ELF-1 (cell line): ENCODE measurements at places on chromosomes 4 and X.
A peak's percentile ranks its signal among the peaks of the same experiment; 100 is the strongest.

DNA sequence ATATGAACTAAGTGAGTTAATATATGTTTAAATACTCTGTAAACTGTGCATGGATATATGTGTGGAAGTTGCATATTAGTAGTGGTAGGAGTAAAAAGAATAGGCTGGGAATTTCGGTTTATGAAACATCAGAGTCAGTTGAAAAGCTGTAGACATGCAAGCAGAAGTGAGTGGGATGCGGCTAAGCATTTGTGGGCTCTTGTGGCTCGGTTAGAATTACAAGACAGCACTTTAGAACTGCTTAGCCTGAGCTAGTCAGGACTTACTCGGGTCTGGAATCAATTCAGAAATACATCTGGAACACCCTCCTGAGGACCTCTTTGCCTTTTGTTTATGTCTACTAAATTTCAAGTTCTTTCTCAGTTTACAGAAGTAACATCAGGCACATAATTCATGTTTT is 93.6 kb downstream of the AFF2 start:
- DNase-seq = no peak

DNA sequence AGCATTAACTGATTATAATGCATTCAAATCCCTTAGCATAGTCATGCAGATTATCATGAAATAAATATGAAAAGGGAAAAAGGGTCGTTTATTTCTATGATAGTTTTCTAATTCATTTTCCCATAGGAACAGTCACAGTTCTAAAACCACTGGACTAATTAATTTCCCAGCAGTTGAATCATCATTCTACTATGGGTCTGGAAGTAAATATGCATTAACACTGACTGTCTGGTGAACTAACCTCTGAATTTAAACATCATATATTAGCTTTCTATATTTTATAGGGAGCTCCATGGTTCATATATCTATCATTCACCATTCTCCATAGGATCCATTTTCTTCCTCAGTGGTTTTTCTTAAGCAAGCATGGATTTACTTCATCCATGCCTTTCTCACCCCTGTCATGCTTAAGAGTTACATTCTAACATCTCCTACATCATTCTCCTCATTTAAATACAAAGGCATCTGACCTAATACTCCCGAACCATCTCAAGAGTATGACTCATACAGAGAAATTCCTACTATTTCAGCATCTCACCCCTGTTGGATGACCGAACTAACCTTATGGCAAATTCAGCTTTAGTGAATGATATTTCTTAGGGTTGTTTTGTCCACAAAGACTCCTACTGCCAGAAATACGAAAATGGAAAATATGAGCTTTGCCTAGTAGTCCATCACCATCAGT is 198.7 kb upstream of the ADAMTS3 start:
- DNase-seq = no peak

GRCh38 chrX:97267396-97268181 is 383.9 kb downstream of the RPA4 start:
- no peak for DNase-seq

DNA sequence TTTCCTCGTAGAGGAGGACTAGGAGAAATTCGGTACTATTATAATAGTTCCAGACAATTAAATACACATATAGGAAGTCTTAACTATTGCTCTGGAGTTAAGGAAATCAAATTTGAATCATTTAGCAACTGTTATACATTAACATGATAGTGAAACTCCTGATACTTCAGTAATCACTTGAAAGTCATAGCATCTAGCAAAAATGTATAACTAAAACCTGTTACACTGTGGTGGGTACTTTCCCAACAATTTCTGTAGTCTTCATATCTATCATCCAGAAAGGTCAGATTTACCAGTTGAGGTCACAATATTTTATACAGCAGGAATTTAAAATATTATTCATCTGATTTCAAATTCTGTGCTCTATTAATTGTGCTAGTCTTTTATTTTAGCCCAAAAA is 669.6 kb upstream of the PCDH10 start:
- no peak for DNase-seq

GRCh38 chr4:112853662-112854256 is 195.7 kb upstream of the ANK2 start:
- no peak for DNase-seq

- DNase-seq = no peak
Measured at GRCh38 chr4:48194971-48195370, 60.9 kb upstream of the TXK start.

- DNase-seq = no peak
Measured at GRCh38 chr4:87088186-87088585, 132.2 kb downstream of the KLHL8 start.

DNA sequence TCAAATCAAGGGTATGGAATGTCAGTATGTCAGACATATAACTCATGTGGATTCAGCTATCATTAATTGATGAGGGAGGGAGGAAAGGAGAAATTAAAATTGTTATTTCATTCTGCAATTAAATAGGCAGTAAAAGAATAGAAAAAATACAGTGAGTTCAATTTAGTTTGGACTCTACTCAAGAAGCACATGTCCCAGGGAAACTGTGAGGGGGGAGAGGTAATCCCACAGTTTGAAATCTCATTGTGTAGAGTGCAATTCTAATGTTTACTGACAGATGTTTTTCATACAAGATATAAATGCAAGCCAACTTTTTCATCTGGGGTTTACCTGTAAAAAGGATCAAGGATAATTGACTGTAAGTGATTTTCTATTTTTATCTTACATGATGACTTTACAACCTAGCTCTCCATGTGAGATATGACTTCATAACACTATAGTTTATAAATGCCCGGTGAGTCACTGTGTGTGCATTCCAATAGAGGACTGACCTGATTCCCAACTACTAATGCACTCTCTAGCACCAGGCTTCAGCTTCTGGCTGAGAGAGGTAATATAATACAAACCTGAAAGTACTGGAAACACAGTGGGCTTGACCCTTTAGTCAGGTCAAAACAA is 35.2 kb upstream of the SCD5 start:
- DNase-seq = no peak

DNA sequence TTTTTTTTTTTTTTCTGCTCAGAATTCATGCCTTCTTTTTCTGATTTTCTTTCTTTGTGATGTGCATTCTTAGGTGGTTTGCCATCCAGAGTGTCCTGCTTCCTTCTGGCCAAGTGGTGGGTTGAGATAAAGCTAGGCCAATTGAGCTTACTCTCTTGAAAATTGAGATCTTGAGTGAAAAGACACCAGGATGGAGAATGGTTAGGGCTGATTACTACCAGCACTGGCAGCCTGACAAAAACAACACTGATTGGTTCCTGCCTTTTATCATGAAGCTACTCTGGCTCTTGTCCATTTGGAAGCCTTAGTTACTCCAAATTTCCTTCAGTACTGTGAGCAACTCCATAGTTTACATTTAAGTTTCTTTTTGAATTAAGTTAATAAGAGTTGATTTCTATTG is 404.0 kb downstream of the PPARGC1A start:
- no peak for DNase-seq

DNA sequence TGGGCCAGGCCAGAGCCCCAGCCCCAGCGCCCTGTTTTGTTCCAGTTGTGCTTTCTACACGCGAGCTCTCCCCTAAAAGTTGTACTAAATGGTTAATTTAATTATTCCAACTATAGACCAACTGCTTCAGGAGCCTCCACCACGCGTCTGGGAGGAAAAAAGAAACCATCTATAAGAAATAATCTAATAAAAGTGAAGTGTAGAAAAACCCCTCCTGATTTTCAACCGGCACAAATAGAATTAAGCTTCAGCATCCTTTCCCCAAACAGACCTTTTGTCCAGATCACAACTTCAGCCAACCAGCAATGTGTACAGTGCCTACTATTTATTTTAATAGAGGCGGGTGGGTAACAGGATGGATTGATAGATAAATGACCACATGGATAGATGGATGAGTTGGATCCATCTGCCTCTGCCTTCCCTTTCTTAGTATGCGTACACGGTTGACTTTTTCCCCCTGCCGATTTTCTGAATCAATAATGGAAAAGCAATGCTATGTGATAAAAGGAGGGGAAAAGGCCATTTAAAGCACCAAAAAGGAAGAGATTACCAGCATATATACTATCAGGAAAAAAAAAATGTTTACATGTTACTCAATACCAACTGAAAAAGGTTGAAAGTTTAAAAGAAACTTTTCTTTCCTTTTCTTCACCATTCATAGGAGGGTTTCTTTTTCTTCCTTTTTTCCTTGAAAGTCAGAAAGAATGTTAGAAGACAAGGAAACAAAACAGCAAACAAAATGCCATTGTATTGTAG is 3.7 kb upstream of the PHOX2B start:
- no peak for DNase-seq

DNA sequence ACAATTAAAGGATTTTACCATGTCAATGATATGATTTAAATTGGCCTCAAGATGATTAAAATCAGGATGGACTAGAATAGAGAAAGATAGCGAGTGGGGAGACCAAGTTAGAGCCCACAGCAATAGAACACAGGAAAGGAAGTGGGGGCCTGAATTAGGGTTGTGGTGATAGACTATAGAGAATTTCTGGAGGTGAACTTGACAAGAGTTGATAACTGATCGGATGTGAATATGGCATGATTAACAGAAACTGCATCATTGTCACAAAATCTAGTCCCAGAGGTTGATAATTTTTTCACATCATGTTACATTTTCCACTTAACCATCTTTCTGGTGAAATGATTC is 26.3 kb upstream of the TRPC3 start:
- no peak for DNase-seq

DNA sequence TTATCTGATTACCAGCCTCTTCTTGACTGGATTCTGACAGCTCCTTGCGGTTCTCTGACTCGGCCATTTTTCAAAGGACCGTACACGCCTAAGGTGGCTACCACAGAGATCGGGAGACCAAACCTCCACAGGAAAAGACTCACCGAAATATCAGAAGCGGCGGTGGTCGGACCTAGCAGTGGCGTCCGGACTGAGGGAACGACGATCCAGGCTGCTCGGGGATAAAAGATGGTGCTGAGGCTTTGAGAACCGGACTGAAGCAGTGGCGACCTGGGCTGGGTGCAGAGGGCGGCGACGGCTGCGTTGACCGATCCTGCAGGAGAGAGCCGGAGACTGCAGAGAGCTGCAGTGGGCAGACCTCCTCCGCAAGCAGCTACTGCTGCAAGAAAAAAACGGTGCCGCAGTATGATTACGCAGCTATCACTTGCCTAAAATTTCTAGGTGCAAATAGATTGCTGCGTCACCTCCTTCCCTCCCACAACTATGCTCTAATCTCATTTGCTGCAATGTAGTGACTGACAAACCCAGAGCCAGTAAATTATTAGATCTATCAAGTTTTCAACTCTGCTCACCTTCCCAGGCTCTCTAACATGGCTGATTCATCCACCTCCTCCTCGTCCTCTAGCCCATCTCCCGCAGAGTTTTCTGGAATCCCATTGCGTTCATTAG is at the start of gene NAP1L2:
NAP1L2 (minus strand) TSS at position 426 of the 669 bp plus-strand sequence; CDS start at position 67, 359 bp downstream.
- peak; percentile 81 for DNase-seq

- no peak for DNase-seq
Measured at GRCh38 chr4:26687728-26688127, 103.8 kb downstream of the TBC1D19 start.

GRCh38 chrX:22122510-22122909 is 90.4 kb downstream of the PHEX start:
- DNase-seq = peak; percentile 32
